Left ventricle myocardium superior (tissue), 1 donor: ENCODE measurements at places on chromosomes 2 and 18. TPM values are rescaled to one million over a fixed set of nuclear protein-coding genes. Genes with fewer than 3 reads are reported as not detected.

The C2orf81 gene
- 0.79 TPM for total RNA-seq

- no peak for DNase-seq
These were observed 21.2 kb upstream of the ASXL2 start for GRCh38 chr2:25899404-25899970.

The CWC22 gene
- total RNA-seq, result 13.4 TPM

- peak; percentile 37 for DNase-seq
These were observed 220.4 kb downstream of the ZNF516 start for GRCh38 chr18:76274468-76275289.

The SCN3A gene
- total RNA-seq, result 0.84 TPM

The NRP2 gene
- total RNA-seq, result 9.7 TPM

DNA sequence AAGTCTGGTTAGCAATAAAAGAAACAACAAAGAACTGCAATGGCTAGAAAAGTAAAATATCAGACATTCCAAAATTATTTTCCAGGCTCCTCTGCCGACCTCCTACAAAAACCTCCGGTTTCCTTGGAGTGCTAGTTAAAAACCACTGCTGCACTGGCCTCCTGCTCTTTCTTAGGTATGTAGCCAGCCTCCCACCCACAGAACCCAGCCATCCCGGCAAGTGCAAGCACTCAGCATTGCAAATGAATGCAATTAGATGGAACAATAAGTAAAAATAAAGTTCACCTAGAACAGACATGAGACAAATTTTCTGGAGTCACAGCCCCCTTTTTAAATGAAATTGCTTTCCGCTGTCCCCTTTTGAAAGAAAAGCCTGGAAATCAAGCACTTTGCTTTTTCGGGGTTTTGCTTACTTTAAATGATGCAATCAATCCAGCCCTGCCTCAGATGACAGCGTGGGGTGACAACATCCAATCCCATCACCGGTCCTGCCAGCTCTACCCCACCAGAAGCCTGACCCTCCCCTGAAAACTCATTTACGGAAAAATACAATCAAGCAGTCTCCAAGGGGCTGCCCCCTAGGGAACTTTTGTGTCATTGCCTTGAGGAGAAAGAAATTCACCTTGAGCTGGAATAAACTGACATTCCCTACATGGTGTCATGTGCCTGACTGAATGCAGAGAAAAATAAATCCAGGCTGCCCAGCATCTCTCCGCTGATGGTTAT is 199.8 kb downstream of the EPHA4 start:
- DNase-seq, result no peak

- DNase-seq, result no peak
These were observed 63.6 kb downstream of the GREB1L start for GRCh38 chr18:21305621-21306020.

DNA sequence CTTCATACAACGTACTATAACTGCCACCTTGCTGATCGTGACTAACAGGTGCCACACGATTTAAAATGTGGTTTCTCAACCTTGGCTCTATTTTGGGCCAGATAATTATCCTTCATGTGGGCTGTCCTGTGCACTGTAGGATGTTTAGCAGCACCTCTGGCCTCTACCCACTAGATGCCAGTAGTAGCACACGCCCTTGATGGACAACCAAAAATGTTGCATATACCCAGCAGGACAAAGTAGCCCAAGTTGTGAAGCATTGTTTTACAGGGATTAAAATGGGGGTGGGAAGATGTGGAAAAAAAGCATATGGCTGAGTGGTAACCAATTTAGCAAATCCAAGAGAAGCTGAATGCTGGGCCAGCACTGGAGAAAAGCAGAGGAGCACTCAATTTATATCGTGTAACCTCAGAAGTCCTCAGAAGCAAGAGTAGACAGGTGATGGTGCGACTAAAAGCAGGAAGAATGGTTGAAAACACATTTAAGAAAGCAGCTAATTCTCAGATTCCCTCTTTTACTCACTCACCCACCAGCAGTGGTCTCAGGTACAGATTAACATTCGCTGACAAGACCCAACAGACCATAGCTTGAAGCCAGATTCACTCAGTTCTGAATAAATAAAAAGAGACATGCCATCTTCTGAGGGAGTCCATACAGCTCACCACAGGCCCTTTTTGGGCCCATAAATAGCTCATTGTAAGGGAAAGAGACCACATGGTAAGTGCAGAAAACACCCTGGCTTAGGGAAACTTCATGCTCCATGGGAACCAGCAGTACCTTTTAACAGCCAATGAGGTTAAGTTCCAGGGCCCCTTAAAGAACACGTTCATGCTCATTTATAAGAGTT is 50.6 kb downstream of the RAPH1 start:
- DNase-seq, result no peak

GRCh38 chr2:232857158-232857563 is 12.9 kb upstream of the SNORC start:
- no peak for DNase-seq

The BCL11A gene
- total RNA-seq, result 31.2 TPM

DNA sequence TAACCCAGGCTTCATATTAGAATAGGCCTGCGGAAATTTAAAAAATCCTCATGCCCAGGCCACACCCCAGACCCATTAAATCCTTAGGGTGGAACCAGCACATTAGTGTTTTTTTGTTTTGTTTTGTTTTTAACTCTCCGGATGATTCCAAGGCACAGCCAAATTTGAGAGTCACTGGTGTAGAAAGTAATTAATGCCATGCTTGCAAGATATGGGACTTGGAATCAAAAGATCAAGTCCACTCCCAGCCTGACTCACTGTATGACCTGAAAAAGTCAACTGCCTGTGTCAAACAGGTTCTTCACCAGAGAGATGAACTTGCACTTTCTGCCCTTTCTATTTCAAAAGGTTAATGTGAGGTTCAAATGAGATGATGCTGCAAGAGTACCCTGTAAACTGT is 310.3 kb upstream of the LYPD1 start:
- no peak for DNase-seq

DNA sequence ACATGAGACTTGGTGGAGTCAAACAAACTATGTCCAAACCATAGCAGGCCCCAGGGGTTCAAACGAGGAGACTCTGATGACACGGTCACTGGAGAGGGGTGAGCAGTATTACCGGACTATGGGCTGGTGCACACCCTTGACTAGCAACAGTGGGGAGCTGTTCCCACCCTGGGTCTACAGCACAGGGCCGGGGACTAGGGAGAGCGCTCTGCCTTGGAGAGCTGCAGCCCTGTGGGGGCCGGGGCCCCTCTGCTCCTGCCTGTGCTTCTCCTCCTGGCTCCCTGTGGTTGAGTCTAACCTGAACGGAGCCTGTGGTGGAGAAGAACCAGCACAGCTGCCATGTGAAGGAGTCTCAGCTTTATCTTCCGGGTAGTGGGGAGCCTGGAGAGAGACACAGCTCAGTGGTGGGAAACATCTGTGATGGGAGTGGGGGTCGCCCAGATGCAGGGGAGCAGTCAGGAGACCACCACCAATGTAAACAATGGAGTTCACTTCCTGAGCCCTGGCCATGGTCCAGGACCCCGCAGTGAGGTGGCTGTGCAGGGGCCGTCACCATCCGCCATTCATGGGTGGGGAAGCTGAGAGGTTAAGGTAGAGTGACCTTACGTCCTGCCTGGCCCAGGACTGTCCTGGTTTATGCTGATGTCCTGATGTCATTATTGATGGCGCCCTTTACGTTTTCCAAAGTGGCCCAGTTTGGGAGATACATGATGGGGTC is 195.7 kb upstream of the TWIST2 start:
- no peak for DNase-seq

DNA sequence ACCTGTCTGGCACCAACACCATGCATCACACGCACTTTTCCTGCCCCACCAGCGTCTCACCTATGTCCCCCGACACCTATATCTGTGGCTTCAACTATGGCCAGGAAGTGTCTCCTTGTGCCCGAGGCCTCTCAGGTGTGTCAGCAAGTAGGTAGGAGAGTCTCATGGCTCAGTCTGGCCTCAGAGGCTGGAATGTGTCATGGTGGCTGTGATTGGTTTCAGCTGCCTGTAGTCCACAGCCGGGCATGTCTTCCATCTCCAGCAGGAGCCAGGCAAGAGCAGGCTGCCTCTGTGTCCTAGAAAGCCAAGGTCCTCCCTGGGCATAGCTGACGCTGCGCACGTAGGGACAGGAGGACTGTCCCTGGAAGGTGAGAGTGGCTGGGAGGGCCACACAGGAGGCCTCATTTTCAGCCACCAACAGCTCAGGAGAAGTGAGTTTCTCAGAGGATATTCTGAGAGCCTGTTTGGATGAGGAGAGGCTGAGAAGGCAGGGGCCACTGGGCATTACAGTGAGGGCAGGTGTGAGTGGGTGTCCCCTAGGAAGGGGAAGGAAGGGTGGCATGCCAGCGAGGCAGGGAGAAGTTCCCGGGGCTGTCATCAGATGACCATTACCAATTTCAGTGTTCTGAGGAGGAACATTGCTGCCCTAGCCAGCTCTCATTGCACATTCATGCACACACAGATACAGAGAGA is 47.2 kb downstream of the SDC1 start:
- DNase-seq, result no peak

DNA sequence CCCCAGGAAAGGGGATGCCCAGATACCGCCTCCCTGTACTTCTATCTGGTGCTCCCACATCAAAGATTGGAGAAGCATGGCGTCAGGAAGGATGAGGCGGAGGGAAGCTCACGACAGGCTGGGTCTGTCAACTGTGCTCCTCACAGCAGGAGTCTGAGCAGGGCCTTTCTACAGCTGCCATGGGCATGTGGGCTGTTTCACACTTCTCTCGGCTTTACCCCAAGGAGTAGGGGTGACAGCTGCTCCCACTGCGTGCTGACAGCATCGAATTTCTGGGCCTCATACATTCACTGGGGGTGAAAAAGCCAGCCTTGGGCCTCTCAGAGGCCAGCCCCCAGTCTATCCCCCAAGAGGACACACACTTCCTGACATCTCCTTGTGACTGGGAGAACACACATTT is 21.1 kb downstream of the NEURL3 start:
- DNase-seq, result no peak

GRCh38 chr2:77268626-77269025 is 253.6 kb downstream of the LRRTM4 start:
- no peak for DNase-seq

DNA sequence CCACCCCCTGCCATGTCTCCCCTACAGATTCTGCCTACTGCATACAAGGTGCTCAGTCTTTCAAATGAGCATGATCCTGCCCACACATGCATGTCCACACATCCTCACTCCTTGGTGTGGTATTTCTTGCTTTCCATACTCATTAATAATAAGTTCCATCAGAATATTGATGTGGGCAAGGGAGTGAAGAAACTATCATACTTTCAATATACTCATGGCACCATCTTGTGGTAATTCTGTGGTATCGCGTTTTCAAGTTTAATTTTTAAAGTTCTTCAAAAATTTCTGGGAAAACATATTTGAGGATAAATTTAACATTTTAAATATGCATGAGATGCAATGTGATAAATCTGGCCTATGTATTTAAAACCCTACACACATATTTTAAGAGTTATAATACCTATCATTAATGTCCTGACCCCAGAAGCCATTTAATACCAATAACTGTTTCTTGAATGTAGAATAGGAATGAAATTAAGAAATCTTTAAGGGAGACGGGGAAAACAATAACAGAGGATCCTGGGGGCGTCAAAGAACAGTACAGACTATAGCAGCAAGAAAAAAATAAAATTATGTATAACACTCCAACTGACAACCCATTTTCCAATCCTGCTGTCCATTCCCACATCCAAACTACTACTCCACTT is 110.1 kb downstream of the ZNF385B start:
- no peak for DNase-seq

GRCh38 chr2:5394223-5394622 is 298.0 kb upstream of the SOX11 start:
- DNase-seq, result no peak

DNA sequence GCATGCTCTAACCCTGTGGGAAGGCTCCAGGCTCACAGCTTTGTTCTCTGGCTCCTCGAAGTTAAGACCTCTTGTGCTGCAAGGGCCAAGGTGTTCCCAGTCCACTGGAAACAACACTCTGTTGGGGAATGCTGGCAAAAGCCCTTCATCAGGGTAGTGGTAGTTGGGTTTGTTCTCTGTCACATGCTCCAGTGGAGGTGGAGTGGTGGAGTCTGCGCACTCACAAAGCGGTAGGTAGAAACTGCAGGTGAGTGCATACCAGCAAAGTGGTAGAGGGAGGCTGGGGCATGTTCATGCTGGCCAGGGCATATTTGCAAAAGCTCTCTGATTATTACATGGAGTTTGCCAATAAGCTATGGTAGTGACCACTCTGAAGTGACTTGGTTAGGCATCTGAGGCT is 410.5 kb downstream of the CDH19 start:
- DNase-seq, result no peak

The KIAA2012 gene
- not detected for total RNA-seq
